ENCODE measurements at places on chromosomes 6 and 20.

GRCh38 chr6:28496099-28496779 is 19.4 kb downstream of the GPX6 start:
- no peak for DNase-seq

GRCh38 chr6:35213298-35213791 is 411 bp upstream of the SCUBE3 start:
- DNase-seq, result no peak

DNA sequence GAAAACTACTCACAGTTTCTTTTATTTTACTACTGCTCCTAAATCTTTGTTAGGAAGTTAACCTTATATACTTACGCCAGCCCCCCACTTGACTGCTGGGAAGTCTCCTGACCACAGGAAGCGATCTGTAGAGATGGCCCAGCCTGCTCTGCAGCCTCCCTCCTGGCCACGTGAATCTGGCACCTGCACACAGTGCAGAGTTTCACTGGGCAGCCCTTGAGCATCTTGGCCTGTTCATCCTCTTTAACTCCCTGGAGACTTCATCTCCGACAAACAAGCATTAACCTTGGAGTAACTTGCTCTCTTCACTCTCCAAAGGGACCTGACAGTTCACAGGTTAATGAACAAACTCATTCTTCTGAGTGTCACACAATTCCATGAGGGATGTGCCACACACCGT is 294.1 kb downstream of the BTBD9 start:
- DNase-seq, result no peak

DNA sequence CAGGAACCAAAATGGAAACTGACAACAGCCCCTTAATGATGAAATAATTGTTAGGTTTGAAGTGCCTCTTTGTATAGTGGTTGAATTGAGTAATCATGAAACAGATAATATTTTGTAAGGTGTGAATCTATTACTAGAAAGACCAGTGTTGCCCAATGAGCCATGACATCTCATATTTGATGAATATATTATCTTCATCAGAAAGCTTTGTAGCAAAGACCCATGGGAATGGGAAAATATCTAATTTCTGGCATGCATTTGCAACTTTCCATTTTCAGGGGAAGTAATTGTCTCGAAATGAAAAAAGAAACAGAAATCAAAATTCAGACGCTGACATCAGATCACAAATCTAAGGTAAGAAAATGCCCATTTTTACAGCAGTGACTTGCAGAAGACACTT is 57.3 kb upstream of the LAMP5 start:
- no peak for DNase-seq

DNA sequence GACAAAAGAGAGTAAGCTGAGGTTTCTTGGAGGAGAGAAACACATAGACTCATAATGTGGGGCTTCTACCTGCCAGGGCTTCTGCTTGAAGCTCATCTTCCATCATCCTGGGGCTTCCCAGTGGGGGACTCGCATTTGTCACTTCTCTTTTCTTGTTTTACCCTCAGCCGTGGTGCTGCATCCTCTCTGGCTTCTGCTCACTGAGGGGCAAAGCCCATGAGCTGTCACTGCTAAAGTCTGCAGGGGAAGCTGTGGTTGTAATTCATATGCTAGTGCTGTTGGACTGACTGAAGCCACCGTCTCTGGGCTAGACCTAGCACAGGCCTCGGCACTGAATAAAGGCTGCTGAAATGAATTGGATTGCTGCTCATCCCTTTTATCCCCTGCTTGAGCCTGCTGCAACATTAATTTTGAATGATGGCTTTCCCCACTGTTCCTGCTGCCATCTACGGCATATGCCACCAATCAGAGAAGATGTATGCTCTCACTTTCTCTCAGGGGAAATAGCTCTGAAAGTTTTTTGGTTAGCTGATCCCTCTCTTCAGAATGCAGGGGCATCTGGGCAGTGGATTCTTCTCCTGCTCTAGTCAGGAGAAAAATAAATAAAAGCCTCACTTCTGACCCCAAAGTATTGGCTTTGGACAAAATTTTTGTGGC is 568.4 kb upstream of the MAP3K7 start:
- DNase-seq, result no peak

- DNase-seq, result no peak
Observed at GRCh38 chr20:41091927-41092326, 45.4 kb upstream of the PLCG1 start.

DNA sequence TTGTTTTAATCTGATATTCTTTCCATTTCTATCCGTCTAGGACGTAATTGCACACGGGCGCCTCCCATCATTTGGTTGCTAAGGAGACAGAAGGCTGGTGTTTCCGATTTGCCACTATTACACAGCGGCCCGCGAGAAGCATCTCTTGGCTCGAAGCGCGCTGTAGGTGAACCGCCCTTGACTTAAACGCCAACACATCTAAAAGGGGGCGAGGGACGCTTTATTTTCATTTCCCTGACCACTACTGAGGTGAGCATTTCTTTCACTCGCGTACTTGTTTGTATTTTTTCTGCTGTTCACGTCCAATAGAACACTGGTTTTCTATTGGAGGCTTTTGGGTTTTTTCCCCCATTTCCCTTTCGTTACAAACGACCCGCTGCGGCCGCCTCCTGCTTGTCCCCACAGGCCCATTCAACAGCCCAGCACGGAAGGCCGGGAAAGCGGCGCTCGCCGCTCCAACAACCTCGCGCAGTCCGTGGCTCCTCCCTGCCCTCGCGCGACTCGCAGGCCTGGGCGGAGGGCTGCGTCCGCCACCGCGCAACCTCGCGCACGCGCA is 505 bp upstream of the WRNIP1 start:
- DNase-seq, result peak; percentile 25

DNA sequence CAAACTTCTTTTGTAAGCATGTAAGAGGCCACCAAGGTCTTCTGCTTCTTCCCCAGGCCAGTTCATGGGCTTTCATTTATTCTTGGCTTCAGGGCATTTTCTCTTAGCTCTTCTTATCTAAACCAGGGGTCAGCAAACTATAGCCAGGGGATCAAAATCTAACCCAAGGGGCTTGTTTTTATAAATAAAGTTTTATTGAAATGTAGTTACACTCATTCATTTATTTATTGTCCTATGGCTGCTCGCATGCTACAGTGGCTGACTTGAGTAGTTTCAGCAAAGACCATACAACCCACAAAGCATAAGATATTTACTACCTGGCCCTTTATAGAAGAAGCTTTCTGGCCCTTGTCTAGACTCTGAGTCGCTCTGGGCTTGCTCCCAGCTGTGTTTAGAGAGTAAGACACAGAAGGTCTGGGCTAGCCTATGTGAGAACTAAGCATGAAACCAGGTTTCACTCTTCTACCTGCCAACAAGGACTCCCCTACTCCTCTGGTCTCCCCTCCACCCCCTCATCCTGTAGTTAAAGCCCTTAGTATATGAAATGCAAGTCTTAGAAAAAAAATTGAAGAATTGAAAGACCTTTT is 43.2 kb downstream of the KHDC1L start:
- no peak for DNase-seq

DNA sequence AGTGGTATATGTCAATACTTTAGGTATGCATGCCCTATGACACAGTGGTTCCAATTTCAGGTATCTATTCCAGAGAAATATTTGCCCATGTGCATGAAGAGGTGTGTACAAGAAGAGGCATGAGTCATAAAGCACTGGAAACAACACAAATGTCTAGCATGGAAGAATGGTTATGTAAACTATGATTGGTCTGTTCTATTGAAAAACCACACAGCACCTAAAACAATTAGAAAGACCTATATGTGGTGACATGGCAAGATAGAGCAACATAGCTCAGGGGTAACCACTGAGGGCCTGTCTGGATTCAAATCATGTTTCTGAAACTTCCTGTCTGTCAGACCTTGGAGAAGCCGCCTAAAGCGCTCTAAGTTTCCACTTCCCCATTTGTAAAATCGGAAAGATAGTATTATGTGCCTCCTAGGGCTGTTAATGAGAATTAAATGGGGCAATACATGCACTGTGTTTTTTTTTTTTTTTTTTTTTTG is 76.0 kb upstream of the SHLD1 start:
- DNase-seq, result no peak

GRCh38 chr6:48080227-48081009 is 30.6 kb downstream of the PTCHD4 start:
- no peak for DNase-seq

GRCh38 chr6:142008781-142009180 is 123.9 kb upstream of the GJE1 start:
- DNase-seq, result no peak

GRCh38 chr20:64086801-64087200 is 2.6 kb upstream of the LKAAEAR1 start:
- DNase-seq, result no peak

- no peak for DNase-seq
Observed at GRCh38 chr20:37295595-37295994, 6.1 kb downstream of the MANBAL start.

- no peak for DNase-seq
Observed at GRCh38 chr6:100446115-100447080, 18.3 kb downstream of the SIM1 start.

- no peak for DNase-seq
Observed at GRCh38 chr6:13725570-13725969, 13.9 kb upstream of the RANBP9 start.

DNA sequence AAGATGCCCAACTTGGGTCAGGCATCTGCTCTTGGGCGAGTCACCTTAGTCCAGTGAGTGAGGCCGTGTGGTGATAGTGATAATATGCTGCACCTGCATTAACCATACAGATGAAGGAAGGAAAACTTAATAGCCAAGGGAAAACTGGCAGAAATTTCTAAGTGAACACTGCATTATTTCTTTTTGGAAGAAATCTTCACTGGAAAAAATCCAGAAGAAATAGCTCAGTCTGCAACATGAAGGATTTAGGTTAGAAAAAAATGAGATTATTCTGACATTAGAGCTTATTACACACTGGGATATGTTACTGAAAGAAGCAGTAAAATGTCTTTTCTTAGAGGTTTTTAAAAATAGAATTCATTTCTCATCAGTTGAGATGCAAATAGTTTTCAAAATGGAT is 947.3 kb downstream of the KIF16B start:
- no peak for DNase-seq

DNA sequence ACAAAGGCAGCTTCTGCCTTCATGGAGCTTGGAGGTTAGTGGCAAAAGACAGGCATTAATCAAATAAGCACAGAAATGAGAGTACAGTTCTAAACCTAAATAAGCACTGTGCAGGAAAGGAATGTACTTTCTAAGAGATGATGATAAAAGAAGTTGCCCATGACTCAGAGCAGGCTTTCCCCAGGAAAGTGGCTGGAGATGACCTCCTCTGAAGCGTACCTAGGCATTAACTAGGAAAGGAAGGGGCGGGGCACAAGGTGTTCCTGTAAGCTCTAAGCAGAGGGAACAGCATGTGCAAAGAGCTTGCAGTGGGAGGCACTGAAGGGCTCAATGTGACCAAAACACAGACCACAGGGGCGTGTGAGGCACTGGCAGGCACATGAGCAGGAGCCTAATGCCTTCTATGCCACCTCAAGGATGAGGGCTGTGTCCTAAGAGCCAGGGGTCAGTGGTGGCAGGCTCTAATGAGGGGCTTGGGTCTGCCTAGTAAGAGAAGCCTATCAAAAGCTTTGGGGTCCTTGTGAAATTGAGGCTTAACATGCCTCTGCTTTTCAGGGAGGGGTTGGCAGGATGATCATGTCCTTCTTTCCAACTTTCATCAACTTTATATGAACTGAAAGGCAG is 4.9 kb downstream of the SSTR4 start:
- DNase-seq, result no peak

- DNase-seq, result no peak
Observed at GRCh38 chr6:167409079-167409478, 84.2 kb downstream of the TTLL2 start.

DNA sequence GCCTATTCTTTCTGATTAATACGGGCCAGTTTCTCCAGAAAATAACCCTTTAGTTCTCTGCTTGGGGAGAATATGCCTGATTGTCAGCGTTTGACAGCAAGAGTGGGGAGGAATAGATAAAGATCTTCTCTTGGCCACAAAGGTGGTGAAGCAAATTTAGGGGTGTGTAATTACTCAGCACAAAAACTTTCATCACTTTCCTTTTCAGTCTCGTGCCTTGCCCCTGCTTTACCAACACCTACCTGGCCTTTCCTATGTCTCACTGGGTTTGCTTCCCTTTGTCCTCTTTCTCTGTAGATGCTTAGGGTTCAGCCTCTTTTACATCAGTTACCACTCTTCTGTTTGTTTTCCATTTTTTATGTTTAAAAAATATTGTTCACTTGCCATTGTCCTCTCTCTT is 99.2 kb downstream of the MCHR2 start:
- no peak for DNase-seq

DNA sequence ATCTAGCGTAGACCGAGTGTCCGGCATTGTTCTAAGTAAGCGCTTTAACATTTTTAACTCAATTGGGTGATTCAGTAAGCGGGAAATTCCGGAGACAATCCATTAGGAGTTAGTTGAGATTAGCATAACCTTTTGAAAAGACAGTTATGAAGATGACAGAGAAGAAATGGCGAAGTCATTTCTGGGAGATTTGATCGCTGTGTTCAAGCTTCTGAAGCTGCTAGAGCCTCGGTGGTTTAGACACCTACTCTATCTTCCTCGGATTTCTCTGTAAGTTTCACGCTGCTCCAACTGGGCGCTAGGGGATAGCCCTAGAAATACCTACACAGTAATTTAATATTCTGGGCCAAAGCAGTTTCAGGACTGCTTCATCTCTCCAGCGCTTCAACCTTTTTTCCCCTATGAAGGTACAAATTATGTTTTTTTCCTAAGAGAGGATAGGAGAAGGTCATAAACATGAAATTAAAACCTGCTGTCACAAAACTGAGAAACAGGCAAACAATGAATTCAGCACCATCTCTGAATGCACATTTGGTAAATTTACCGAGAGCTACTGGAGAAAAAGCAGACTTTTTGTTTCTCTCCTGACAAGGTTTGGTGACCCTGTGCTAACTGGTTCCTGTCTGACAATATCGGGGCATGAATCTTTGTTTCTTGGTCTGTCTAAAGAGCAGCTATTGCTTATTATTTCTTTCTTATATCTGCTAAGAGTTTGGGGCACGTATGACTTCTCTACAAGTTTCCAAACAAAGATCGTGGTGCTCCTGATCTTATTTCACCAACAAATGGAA is 22.4 kb downstream of the ZNF311 start:
- no peak for DNase-seq

GRCh38 chr20:25992146-25992545 is 295.5 kb upstream of the ZNF337 start:
- DNase-seq, result no peak

DNA sequence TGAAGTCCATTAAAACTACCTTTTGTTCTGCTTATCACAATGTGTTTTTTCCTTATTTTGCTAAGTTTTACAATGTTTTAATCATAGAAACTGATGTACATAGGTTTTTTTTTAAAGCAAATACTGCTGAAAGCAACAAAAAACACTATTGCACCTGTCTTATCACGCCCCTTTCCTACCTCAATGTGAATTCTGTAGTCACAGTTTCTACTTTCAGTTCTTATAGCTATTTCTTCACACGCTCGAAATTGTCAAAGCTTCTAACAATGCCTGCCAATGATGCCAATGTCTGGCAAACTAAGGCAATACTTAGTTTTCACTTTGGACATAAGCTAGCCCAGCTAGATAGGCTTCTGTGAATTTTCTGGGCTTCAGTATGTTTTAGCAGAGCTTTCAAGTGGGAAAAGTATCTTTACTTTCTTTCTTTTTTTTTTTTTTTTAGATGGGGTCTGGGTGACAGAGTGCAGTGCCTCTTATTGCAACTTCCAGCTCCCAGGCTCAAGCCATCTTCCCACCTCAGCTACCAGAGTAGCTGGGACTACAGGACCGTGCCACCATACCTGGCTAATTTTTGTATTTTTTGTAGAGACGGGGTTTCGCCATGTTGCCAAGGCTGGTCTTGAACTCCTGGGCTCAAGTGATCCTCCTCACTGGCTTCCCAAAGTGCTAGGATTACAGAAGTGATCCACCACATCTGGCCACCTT is 85.5 kb upstream of the HTR1B start:
- DNase-seq, result no peak
